ENCODE measurements at places on chromosomes 12 and 14.

GRCh38 chr14:61511558-61511948 lies 183.8 kb upstream of the HIF1A start:
- DNase-seq: no peak

- DNase-seq: no peak
Observed at GRCh38 chr12:3311027-3311402, 180.0 kb upstream of the PRMT8 start.

- DNase-seq: no peak
Observed at GRCh38 chr12:2023365-2023764, 19.1 kb upstream of the DCP1B start.

- no peak for DNase-seq
Observed at GRCh38 chr12:23884909-23885308, 64.6 kb downstream of the SOX5 start.

DNA sequence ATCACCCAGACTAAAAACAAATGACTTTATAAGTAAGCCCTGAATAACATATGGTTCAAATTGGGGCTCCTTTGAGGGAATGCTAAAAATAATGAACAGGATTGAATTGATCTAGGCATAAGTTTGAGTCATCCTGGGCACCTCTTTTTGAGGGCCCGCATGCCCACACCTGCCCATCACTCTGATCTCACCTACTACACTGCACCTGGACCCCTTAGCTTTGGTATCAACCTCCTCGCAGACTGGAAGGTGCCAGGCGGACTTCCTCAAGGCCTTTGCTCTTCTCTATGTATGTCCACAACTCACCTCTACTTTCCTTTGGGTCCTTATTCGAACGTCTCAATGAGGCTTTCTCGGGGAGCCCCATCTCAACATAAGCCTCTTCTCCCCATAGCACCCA lies 17.2 kb downstream of the NTN4 start:
- no peak for DNase-seq

DNA sequence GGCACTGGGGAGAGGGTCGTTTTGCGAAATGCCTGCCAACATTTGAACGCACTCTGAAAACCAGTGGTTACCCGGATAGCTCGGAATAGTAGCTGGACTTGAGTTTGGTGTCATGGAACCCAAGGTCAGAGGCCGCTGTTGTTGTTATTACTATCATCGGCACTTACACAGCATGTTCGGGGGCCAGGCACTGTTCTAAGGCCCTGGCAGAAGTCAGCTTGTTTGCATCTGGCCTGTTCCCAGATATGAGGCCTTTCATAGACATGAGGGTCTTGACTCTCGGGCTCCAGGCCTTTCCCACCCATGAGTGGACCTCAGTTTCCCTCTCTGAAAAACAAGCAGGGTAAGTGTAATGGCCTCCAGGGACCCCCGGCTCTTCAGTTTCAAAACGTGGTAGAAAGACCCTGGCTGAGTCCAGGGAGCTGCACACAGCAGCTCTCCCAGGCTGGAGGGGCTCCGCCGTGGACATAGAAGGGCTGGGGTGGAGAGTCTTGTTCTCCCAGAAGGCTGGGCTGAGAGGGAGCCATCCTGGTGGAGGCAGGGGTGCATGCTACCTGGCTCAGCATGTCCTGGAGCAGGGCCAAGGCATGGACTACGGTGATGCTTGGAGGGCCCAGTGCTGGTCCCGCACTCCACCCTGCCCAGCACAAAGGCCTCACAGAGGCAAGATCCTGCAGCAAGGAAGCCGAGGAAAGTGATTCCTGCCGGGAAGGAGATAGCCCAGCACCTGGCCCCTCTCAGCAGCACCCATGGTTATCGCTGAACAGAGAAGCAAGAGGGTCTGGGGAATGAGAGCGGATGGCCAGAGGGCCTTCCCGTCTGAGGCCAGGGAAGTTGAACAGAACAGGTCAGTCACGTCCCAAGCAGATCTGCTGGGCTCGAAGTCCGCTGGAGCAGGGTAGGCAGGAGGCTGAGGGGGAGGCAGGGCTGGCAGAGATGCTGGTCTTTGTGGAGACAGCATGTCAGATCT lies 63.5 kb upstream of the C14orf180 start:
- DNase-seq: no peak

DNA sequence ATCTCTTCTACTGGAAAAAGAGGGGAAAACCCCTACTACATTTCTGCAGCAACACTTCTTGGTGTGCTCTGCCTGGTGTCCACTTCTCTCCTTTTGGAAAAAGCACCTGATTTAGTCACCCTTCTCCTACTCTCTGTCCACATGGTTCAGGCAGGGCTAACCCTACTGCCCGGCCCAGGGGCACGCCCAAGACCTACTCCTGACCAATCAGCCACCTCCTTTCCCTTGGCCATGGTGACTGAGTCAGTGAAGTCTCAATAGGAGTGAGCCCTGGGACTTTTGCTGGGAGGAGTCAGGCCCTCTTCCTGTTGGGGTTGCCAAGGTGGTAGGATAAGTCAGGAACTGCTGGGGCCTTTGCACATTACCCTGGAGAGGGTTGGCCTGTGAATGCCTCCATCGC lies 52.5 kb upstream of the MYL2 start:
- no peak for DNase-seq

DNA sequence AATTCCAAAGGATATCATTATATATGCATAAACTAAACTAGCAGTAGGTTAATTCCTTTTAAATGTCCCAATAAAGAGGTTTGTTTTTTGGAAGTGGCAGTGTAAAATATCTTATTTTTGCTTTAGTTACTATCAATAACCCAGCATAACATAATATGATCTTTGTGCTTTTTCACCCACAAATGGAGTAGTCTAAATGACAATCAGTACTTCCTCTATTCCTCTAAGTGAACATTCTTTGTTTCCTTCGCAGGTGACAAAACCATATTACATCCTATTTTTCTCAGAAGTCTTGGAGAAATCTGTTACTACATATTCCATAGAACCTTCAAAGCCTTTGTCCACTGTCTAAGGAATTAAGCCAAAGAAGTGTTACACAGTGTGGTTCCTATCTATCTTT lies 62.5 kb downstream of the MED13L start:
- DNase-seq: no peak

DNA sequence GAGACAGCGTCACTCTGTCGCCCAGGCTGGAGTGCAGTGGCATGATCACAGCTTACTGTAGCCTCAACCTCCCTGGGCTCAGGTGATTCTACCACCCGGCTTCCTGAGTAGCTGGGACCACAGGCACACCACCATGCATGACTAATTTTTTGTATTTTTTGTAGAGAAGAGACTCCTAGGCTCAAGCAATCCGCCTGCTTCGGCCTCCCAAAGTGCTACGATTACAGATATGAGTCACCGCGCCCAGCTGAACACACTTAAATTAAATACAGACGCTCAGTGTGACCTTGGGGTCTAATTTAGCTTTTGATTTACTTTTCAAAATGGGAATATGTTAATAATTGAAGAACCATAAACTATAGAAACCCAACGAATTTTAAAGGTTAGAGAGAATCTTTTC lies 77.2 kb downstream of the C2CD5 start:
- DNase-seq: no peak

DNA sequence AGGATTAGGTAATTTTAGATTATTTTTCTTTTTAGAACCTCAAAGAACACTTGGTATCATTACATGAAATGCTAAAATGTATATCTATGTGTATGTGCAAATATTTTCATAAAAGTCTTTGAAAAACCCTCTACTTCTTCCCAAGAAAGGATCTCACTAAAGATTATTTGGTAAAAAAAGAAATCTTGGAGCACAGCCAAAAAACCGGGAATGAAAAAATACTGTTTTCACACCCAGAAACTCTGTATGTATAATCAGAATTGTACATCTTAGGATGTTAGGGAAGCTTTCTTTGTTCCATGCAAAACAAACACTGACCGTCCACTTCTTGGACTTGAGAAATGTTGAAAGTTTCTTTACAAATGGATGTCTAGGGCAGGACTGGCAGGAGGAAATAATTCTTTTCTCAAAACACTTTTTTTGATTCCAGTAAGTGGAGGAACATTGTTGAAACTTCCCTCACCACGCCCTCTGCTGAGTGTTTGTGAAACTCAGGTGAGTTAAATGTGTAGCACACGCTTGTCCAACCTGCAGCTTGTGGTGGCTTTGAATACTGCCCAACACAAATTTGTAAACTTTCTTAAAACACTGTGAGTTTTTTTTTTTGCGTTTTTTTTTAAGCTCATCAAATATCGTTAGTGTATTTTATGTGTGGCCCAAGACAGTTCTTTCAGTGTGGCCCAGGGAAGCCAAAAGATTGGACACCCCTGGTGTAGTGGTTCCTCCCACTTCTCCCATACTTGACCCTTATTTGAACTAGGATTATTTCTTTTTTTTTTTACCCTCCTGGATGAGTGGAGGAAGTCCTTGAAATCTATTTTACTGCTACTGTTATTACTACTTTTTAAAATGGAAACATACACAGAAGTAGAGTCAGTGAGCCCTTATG lies 26.6 kb downstream of the FBXO34 start:
- no peak for DNase-seq

DNA sequence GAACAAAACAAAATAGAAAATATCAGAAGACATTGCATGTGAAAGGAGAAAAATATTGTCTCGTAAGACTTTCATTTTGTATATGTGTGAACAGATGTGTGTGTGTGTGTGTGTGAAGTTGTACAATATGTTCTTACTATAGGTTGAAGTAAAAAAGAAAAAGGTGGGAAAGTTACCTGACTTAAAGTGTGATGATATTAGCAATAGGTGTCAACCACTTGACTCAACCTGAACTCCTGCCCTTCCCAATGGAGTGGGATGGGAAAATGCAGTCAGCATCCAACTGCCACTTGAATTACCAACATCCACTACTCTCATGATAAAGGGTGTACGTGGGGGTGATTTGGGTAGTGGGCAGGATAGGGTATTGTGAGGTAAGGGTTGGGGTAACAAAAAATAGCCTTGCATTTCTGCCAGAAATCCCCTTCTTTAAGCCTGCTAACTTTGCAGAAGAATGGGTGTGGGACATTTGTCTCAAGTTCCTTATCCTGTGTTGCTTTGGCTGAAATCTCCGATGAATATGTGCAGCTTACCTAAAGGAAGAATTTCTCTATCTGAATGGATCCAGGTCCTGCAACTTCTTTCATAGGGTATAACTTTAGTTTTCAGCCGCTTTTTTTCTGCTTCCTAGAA lies 181.6 kb downstream of the CHST11 start:
- no peak for DNase-seq

- DNase-seq: no peak
Observed at GRCh38 chr14:76863724-76864407, 37.7 kb downstream of the LRRC74A start.

DNA sequence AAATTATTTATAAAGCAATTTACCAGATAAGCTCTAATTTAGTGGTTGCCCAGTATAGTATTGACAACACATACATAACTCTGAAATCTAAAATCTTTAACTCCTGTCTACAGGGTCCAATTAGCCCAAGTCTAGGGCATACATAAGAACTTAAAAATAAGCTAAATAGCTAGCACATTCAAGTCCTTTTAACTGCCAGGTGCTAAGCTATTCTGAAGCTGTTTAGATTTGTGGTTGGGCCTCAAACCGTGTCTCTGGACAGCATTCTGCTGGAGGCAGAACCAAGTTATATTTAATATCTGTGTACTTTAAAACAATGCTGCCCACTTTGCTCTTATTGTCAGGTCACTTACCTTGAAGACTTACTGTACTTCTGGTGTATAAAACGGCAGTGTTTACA lies 19.0 kb downstream of the RPS6KA5 start:
- DNase-seq: no peak

- no peak for DNase-seq
Observed at GRCh38 chr12:1885599-1886245, 32.7 kb downstream of the CACNA2D4 start.

GRCh38 chr12:127230843-127231260 lies 1036.1 kb upstream of the TMEM132C start:
- no peak for DNase-seq

DNA sequence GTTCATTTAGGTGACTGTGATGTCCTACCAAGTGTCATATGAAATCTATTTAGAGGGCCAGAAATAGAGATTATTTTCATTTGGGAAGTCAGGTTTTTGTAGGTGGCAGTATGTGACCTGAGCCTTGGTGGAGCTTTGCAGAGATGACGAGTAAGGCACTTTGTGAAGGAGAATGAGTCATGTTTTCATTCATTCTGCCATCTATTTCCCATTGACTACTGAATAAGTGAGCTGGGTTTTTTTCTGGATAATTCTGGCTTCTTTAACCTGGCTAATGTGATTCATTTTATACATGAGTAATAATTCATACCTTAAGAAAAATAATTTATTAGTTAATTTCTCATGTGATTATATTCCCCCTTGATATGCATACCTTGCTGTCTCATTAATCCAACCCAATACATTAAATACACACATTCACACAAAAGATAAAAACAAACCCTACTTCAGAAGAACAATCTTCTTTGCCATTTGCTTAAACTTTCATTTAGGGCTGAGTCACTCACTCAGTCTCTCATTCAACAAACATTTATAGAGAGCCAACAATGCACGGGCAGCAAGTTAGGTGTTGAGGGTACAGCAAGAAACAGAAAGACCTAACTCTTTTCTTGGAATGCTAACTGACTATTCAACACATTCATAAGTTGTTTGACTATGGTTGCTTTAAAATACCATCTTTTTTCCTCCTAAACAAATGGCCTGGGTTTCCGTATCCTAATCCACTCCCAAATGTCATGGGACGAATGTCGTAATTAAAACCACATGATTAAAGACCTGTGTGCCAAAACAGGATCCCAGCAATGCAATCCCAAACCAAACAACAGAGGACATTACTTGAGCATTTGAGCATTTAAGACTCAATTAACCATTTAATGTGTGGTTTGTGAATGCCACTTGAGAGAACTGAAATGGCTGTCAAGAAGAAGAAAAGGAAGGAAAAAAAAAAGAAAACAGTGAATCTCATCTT lies 78.0 kb downstream of the KITLG start:
- DNase-seq: no peak

- DNase-seq: no peak
Observed at GRCh38 chr12:30144777-30145683, 361.3 kb upstream of the TMTC1 start.

DNA sequence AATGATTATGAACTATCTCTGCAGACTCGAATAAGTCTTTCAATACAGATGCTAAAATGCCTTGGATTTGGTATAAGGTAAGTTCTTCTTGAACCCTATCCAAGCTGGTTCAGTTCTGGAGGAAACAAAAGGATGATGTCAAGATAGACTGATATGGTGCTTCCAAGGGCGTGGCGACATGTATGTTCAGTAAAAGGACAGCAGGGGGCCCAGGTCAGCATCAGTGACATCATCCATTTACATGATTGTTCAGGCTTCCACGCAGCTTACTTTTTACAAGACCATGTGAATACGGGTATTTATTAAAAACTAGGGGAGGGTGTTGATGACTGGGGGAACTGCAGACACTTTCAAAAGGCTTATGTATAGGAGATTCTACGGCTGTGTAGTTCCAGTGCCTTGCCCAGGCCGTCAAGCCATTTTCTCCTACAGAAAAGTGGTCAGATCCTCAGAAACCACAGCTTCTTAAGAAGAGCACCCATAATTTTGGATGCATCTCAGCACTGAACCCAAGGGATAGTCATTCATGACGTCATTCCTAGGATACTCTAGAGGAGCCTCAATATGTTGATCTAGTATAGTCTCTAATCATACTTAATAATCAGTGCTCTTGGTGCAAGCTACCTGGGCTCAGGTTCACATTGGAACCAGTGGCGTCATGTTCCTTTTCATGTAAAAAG lies 527.7 kb downstream of the FUT8 start:
- DNase-seq: no peak

GRCh38 chr14:104265918-104266630 lies 127.7 kb downstream of the KIF26A start:
- no peak for DNase-seq

GRCh38 chr14:76940021-76940760 lies 88.3 kb downstream of the IRF2BPL start:
- DNase-seq: no peak

- no peak for DNase-seq
Observed at GRCh38 chr14:64719601-64720000, 15.4 kb downstream of the PLEKHG3 start.

Measured in activated T-helper 1 cell treated with anti-CD3 and anti-CD28 coated beads, Interleukin-2, amount 50 U/mL, for 16 hours (primary cell).